ENCODE measurements at places on chromosomes 6 and 20.

DNA sequence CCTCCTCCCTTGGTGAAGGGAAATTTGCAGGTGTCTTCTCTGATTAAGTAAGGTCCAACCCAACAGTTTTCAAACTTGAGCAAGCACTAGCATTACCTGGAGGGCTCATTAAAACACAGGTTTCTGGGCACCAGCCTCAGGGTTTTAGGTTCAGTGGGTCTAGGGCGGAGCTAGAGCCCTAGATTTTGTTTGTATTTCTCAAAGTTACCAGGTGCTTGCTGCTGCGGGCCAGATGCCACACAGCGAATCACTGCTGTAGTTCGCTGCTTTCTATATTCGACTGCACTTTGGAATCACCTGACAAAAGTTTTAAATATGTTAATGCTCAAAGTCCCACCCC lies 869 bp downstream of the COL21A1 start:
- DNase-seq = no peak

GRCh38 chr6:43264599-43265145 lies 21.4 kb downstream of the TTBK1 start:
- no peak for DNase-seq

- DNase-seq = no peak
Observed at GRCh38 chr6:129235167-129236000, 352.4 kb downstream of the LAMA2 start.

DNA sequence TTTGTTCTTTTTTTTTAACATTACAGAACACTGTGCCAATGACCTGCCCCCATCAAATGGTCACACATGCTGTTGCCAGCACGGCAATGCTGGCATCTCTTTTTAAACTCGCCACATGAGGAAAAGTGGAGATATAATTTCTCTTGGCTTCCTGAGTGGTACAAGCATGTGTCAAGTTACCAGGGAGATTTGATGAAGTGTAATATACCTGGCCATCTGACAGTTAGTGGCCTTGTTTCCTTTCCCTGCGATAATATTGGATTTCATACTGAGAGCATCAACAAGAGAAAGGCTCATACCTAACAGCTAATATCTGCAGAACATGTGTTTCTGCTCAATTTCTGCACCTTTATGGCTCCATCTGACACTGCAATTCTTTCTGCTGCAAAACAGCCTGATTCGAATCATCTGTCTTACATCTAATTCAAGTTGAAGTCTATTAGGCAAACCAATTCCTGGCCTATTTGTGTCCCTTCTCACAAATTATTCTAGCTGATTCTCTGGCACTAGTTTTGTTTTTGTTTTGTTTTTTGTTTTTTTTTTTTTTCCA lies 519.5 kb downstream of the PREX1 start:
- no peak for DNase-seq

DNA sequence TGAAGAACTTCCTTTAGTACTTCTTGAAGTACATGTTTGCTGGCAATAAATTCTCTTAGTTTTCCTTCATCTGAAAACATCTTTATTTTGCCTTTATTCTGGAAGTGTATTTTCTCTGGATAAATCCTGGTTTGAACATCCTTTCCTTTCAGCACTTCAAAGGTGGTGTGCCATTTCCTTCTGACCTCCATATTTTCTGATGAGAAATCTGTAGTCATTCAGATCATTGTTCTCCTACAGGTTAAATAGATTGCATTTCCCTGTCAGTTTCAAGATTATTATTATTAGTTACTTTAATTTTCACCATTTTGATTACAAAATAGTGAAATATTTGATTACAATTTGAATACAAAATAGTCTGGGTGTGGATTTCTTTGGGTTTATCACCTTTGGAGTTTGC lies 134.5 kb downstream of the CDH26 start:
- DNase-seq = no peak

- DNase-seq = no peak
Observed at GRCh38 chr6:76435174-76435573, 362.7 kb upstream of the IMPG1 start.

DNA sequence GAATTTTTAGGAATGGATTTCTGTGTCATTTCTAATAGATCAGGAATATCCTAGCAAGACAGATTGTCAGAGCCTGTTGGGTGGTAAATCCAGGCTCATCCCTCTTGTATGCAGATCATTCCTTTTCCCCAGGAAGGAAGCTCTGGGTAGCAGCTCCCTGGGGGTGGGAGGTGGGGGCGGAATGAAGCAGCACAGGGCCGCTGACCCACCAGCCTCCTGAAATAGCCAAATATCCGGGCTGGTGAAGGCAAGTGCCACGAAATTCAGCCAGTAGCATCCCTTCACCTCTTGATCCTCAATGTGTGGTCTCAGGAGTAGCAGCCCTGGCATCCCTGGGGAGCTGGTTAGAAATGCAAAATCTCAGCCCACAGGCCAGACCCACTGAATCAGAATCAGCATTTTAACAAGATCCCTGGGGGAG lies 256.9 kb downstream of the LRFN2 start:
- no peak for DNase-seq

DNA sequence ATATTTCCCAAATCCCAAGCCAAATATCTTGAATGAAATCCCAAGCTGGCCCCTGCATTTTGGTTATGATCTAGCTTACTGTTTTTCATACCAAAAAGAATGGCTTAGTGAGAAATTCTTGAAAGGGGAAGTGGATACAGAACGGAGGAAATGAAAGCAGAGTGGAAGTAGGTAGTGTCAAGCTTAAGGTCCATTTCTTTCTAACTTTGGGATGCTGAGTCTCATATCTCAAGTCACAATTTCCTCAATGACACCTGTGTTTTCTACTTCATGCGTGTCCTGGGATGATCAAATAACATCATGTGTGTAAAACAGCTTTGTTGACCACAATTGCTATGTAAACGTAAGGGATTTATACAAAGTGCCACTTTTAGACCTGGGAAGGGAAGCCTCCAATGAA lies 238.8 kb upstream of the SLC35B3 start:
- DNase-seq = no peak

DNA sequence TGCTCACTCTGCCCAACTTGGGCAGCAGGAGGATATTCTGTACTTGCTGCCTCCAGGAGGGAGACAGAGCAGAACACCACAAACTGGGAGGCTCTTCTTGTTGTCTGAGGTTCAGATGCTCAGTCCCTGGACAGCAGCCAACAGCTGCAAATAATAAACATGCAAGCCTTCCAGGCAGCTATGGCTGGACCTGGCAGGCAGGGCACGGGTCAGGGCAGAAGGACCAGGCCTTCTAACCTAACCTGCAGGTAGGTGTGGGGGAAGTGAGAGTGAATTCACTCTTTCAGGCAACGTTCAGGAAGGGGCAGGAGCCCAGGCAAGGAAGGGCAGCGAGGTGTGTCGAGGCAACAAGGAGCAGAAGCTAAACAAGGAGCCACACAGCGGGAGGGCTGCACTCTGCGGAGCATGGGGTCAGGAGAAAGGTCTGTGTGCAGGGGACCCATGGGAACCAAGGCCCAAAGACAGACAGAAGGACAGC lies 31.5 kb downstream of the NINL start:
- DNase-seq = no peak

GRCh38 chr20:53841741-53842140 lies 228.7 kb downstream of the BCAS1 start:
- DNase-seq = no peak

DNA sequence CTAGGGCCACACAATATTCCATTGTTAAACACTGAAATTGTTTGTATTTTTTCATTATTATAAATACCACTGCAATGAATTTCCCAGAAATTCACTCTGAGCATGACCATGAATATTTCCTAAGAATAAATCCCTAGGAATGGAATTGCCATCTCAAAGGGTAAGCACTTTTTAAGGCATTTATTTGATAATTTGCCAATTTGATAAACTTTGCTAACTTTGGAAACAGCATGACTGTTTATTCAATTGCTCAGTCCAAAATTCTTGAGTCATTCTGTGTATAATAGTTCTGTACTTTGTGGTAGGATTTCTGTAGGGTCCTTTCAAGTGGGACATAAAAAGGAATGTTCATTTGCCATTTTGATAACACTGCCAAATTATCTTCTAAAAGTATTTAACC lies 44.2 kb upstream of the TOX2 start:
- DNase-seq = no peak

DNA sequence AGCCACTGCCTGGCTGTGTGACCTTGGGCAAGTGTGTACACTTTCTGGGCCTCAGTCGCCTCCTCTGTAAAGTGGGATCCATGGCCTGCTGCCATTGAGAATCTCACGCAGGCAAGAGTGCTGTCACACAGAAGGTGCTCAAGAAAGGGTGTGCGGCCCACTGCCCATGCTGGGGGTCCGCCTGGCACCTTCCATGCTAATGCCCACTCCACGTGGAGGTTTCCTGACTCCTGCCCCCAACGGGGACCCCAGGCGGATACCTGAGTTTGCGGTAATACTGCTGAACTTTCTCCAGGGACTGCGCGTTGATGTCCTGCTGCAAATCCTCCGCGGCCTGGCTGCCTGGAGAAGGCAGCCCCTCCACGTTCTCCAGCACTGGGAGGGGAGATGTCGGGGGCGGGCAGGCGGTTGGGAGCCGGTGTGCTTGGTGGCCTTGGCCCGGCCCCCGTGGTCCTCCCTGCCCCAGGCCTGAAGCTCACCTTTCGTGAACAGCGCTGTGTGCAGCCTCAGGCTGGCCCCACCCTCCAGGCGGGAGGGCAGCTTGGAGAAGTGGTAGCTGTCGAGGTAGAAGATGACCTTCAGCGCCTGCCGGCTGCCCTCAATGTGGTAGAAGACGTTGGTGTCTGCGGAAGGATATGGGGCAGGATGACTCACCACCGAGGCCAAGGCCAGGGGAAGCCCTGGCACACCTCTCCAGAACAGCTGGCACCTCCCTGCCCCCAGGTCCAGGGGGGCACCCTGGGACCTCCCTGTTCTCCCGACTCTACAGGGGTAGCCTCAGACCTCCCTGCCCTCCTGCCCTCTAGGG lies 195.6 kb downstream of the PREX1 start:
- DNase-seq = no peak

DNA sequence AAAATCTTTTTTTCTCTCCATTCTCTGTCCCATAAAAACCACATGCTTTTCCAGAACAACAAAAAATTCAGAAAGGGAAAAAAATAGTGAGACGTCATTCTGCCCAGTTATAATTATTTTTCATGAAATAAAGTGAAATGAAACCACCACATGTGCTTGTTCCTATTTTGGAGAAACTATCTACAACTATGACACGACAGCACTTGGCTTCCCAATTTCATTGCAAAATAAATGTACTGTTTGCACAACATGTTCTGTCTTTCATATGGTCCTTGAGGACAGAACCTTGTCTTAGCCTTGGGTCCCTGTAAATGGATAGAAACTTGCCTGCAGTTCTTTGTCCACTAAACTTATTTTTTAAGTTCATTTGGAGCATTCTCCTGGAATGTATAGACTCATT lies 5.6 kb upstream of the MAN1A1 start:
- DNase-seq = no peak

DNA sequence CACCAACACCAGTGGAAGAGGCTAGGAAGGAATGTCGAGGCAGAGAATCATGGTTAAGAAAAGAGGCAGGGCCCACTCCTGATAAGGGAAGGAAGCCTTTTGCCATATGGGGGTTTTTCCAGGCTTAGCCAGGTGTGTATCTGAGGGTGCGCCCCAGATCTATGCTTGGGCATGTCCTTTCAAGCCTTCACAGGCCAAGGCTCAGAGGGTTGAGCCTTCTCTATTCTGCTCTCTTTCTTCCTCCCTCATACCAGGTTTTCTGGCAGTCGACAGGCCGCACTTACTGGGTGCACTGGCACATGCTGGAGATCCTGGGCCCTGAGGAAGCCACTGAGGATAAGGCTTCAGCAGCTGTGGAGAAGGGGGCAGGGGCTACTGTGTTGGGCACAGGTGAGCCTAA lies 4.7 kb downstream of the CUL9 start:
- DNase-seq = no peak

DNA sequence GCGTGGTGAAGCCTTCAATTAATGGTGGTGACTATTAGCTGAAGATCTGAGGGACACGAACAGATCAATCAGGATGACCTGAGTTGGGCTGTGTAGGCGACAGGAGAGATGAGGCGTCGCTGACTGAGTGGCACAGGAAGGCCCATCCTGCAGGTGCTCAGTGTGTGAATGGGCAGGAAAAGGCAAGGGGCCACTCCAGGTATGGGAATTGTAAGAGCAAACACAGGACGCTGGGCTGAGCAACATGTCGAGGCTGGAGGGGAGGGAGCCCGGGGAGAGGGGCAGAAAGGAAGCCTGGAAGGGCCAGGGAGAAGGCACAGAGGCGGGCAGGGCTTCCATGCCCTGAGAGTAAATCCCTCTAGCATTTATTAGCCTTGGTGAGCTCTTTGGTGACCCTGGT lies 151.0 kb downstream of the VEGFA start:
- DNase-seq = no peak

- no peak for DNase-seq
Observed at GRCh38 chr6:167146977-167147376, 10.8 kb downstream of the GPR31 start.

DNA sequence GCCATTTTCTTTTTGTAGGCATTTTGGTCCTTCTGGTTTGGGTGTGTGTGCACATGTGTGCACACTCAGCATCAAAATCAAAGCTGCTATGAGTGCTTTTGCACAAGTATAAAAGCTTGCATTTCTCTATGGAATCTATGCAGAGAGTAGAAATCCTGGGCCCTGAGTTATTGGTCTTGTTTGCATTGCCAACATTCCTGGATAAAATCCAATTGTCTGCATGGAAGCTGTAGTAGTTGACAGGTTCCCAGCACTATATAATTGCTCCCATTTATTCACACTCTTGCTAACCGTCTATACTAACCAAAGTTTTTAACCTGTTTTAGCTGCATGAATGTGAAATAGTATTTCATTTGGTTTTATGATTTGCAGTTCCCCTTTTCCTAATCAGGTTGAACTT lies 277.0 kb downstream of the FOXA2 start:
- DNase-seq = no peak

DNA sequence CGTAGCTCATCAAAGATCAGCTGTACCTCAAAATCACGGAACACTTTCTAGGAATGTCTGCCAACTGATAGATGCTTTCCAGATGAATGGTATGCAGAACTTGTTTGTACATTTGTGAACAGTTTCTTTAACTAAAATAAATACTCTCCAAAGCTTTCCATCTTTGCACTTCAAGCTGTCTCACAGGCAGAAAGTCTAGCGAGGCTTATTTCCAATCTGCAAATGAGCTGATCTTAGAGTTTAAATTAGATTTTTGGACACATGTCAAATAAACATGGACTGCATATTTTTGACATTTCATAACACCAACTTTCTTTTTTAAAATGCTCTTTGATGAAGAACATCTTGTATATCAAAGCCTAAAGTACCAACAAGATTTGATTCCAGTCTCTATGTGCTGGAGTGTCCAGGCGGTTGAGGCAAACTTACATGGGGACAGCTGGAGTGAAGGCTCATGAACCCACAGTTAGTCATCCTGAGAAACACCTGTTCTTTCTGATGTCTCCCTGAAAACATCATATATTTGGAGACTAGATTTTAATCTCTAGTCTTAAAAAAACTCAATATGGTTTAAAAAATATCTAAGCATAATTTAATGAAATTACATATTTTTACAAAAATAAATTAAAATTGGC lies 268.6 kb upstream of the AGPAT4 start:
- no peak for DNase-seq

GRCh38 chr20:7305976-7306375 lies 538.5 kb downstream of the BMP2 start:
- DNase-seq = no peak
